ENCODE measurements at places on chromosomes 7 and 10.

- DNase-seq = no peak
Measured at GRCh38 chr10:31808258-31809218, 120.1 kb downstream of the ARHGAP12 start.

GRCh38 chr7:28291559-28291958 lies 111.0 kb upstream of the JAZF1 start:
- no peak for DNase-seq

DNA sequence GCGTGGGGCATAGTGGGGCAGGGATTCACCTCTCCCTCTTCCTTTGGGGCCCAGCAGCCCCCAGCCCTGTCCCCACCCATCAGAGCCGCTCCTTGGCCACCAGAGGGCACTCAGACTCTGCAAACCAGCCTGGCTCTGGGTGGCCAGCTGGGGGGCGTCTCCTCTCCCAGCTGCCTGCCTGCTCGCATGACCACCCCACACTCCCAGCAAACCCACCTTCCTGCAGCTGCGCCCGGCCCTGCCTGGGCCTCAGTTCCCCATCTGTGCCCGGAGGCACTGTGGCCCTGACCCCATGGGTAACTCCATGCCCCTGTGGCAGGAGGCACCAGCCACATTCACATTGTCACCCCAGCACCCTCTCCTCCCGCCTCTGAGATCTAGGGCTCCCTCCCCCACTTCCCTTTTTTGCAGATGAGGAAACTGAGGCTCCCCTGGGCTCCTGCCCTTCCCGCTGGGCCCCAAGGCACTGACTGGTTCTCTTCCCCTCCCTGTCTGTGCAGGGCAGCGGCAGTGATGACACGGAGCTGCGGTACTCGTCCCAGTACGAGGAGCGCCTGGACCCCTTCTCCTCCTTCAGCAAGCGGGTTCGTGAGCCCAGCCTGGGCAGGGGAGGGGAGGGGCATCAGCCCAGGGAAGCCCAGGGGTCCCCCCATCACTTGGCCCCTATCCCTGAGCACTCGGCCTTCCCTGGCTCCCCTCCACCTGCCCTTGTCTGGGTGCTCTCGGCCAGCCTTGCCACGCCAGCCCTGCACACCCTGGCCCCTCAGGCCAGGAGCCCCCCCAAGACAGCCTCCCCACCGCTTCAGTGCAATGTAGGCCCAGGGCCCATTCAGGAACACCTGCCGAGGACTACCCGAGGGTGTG lies 6.9 kb upstream of the SH2B2 start:
- DNase-seq = peak; percentile 54

GRCh38 chr10:111079241-111079760 lies 2.5 kb downstream of the ADRA2A start:
- DNase-seq = no peak

- no peak for DNase-seq
Measured at GRCh38 chr7:39623732-39624441, 515 bp downstream of the RALA start.

GRCh38 chr10:131683941-131684340 lies 216.9 kb upstream of the PPP2R2D start:
- DNase-seq = no peak

- DNase-seq = no peak
Measured at GRCh38 chr10:4708123-4708759, 117.8 kb upstream of the AKR1E2 start.

GRCh38 chr10:30172091-30172490 lies 112.7 kb upstream of the JCAD start:
- no peak for DNase-seq

- no peak for DNase-seq
Measured at GRCh38 chr10:35355971-35356724, 19.8 kb downstream of the CCNY start.

DNA sequence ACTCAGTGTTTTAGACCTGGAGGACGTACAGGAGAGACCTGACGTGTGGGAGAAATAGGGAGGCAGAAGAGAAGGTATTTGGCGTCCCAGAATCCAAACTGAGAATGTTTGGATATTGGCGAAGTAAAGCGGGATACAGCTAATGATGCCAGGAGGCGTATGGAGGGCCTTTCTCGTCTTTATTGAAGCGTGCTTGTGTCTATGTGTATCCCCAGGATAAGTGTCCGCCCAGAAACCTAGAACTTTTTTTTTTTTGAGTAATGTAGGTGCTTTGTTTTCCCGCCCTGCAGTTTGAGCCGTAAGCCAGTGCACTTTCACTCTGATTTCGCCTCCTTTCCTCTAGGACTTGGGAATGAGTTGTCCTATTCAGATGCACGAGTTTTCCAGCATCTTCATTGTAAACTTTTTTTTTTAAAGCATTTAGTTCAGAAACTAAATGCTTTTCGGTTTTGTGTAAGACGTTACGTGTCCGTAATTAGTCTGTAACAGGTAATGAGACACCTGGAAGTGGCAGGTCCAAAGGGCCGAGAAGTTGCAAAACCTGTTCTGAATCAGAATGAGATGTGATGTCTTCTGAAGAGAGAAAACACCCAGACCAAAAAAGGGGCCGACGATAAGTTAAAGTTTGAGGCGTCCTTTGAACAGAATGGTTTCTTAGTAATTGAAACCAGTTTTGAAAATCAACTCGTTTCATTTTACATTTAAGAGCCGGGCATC lies 746 bp downstream of the ARL5B start:
- DNase-seq = peak; percentile 27

DNA sequence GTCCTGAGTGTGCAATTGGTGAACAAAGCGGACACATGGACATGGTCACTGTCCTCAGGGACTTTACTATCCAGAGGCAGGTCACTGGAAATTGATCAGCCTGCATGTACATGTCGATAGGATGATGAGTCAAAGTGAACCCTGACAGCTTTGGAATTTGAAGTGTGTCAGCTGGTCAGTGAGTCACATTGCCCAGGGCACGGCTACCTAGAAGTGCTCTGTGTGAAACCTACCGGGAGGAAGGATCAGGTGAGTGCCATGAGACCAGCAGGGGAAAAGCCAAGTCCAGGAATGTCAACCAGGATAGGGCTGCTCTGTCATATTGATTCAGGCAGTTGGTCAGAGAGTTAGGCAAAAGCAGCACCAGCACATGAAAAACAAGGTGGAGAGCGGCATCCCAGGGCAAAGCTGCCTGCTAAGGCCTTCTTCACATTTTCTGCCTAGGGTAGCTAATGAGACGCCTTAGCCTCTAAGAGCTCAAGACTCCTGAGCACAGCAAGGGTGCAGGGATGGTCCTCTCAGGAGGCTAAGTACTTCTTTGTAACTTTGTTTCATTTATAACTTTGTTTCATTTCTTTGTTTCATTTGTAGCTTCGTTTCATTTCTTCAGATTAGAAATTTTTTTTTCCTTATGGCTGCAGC lies 19.4 kb upstream of the PDCD4 start:
- no peak for DNase-seq

DNA sequence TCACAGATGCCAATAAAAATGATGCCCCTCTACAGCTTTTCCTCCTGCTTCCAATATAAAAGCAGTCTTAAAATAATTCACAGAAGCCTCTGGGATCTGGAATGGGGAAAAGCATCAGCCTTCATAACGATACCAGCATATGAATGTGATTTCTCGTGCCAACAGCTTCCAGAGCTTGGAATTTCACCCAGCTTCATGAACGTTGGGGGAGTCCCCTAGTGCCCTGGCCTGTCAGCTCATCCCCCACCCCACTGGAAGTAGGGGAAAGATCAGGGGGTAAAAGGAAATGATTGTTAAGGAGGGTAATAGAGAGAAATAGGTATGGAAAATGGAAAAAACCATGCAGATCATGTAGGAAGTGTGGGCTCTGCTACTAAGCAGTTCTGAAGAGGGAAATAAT lies 253.6 kb downstream of the INHBA start:
- no peak for DNase-seq

DNA sequence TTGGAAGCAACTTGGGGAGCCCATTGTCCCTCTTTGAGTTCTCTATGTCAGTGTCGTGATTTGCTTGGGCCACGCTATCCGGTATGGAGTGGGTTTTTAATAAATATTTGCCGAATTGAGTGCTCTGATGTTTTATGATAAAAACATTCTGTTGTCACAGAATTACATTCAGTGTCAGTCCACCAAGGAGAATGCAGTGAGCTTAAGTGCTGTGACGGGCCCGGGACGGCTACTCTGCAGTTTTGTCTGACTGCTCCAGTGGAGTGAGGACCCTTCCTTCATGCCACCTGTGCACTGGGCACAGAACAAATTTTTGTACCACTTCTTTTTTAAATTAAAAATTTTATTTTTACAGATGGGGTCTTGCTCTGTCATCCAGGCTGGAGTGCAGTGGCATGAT lies 76.0 kb downstream of the CARD11 start:
- DNase-seq = no peak

GRCh38 chr7:25371972-25372371 lies 143.7 kb upstream of the NPVF start:
- no peak for DNase-seq

- DNase-seq = no peak
Measured at GRCh38 chr10:24339387-24339786, 130.4 kb downstream of the KIAA1217 start.

- DNase-seq = no peak
Measured at GRCh38 chr10:42939685-42940366, 137.0 kb upstream of the RET start.

- no peak for DNase-seq
Measured at GRCh38 chr7:38975944-38976392, 1.7 kb upstream of the POU6F2 start.

DNA sequence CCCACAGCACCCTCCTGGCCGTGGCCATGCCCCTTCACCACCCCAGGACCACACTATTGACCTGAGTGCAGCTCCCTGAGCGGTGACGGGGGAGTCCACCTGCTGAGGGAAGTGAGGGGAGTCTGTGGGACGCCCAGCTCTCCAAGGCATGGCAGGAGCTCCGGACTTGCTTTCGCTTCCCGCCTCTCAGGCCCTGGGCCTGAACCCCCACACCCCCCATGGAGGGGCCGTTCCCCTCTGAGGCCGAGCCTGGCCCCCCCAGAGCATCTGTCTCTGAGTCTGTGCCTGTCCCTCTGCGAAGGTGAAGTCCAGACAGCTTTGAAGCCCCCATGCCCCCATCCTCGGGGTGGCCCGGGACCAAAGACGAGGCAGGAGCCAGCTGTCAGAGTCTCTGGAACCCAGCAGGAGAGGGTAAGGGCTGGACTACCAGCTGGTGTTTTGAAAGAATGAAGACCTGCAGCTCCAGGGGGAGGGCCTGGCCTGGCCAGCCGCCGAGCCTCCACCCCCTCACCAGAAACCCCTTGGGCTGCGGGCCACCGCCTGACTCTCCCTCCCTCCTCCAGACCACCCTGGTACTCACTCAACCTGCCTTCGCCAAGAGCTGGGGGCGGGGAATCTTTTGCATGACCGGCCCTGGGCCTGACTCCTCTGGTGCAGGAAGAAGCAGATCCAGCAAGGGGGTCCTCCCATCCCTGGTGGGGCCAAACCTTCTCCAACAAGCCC lies 114.0 kb downstream of the PDGFA start:
- DNase-seq = no peak

DNA sequence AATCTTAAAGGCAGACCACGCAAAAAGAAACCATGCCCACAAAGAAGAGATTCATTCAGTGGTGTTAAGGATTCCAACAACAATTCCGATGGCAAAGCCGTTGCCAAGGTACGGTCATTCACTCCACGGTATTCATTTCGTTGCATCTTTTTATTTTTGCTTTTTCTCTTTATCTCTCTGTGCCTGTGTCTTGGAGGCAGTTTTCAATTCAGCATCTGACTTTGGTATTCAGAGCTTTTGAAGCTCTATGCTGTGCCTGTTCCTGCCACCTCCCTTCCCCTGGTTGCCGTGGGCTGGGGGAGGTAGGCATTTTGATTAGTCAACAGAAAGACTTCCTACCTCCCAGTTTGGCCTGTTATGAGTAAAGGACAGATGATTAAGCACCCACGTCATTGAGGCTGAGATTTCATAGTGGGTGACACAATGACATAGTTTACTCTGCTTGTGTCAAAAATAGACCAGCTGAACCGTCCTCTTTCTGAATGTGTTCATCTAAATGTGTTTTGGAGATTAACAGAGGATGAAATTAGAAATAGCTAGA lies 149.5 kb downstream of the ARID5B start:
- no peak for DNase-seq

- no peak for DNase-seq
Measured at GRCh38 chr10:31645786-31646185, 282.8 kb downstream of the ARHGAP12 start.

GRCh38 chr10:124094419-124094785 lies 1.0 kb upstream of the CHST15 start:
- DNase-seq = no peak

DNA sequence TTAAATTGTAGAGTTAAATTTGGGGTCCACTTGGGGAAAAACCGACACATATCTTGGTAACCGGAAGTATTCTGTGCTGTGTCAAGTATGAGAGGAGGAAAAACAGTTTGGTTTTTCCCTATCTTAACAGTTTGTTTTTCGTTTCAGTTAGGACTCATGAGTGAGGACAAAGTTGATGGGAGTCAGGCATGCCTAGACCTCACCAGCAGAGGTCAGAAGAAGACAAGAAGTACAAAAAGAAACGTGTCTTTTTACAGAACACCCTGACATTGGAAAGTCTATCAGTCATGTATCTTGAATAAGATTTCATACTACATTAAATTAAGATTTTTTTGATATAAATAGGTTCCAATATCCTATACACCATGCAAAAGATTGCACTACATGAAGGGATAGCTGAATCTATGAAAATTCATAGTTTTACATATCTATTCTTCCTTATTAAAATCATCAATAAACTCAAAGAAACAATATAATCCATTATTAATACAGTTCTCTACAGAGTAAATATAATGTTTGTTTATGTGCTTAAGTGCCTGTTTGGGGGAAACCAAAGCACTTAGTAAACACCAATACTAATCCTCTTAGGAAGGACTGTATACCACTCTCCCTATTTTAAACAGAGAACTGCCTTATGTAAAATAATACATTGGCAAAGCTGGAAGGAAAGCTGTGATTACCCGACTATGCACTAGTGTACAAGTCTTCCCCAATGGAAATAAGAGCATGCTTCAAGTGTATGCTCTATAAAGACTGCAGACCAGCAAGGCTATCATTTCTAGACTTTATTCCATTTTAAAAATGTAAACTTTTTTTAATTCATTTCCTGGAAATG lies 95.6 kb downstream of the USP6NL start:
- no peak for DNase-seq

- DNase-seq = no peak
Measured at GRCh38 chr10:107340326-107340725, 175.8 kb upstream of the SORCS1 start.

GRCh38 chr7:155311826-155312537 lies 14.3 kb downstream of the INSIG1 start:
- no peak for DNase-seq

GRCh38 chr7:90626013-90626412 lies 29.9 kb downstream of the CDK14 start:
- DNase-seq = no peak

- DNase-seq = peak; percentile 3
Measured at GRCh38 chr10:62554632-62555199, 180.5 kb downstream of the ZNF365 start.

- no peak for DNase-seq
Measured at GRCh38 chr7:107069457-107069856, 25.0 kb downstream of the PRKAR2B start.

- peak; percentile 58 for DNase-seq
Measured at GRCh38 chr7:130491841-130492522, at the start of gene MEST. Gene MEST, plus strand, starts transcription at chr7:130492085. Its CDS starts 229 bp downstream, at chr7:130492314.

- no peak for DNase-seq
Measured at GRCh38 chr10:88091490-88092061, 228.2 kb downstream of the PTEN start.
